ENCODE measurements at places on chromosomes 6 and 20.

DNA sequence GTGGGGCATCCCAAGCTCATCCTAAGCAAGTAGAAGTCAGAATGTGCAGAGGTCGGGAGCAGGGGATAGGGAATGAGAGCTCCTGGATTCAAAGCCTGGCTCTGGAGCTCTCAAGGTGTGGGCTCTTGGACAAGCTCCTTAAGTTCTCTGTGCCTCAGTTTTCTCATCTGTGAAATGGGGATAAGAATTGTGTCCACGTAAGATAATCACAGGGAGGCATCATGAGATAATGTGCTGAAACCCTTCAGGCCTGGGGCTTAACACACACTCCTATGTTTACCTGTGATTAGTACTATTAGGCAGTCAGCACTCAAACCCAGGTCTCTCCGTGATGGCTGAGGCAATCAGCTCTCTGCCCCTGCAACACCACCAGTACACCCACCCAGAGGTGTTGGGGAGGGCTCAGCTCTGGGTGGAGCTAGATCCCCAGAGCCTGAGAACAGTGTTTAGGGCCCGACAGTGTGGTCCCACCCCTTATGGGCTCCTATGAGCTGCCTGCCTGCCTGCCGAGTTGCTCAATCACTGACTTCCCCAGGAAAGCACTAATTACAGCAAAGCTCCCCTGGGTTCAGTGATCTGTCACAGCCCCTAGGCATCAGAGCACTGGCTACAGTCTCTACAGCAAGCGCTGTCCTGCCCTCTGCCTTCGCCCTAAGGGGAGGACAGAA is 6.3 kb upstream of the SIRPA start:
- peak; percentile 18 for DNase-seq

GRCh38 chr6:82066991-82067411 is 180.5 kb downstream of the IBTK start:
- peak; percentile 36 for DNase-seq

GRCh38 chr6:143038833-143039232 is 21.9 kb upstream of the AIG1 start:
- no peak for DNase-seq

- no peak for DNase-seq
These were observed 842.0 kb upstream of the FLRT3 start for GRCh38 chr20:15179381-15179780.

- DNase-seq = no peak
These were observed 67.9 kb downstream of the BANF2 start for GRCh38 chr20:17767624-17768023.

DNA sequence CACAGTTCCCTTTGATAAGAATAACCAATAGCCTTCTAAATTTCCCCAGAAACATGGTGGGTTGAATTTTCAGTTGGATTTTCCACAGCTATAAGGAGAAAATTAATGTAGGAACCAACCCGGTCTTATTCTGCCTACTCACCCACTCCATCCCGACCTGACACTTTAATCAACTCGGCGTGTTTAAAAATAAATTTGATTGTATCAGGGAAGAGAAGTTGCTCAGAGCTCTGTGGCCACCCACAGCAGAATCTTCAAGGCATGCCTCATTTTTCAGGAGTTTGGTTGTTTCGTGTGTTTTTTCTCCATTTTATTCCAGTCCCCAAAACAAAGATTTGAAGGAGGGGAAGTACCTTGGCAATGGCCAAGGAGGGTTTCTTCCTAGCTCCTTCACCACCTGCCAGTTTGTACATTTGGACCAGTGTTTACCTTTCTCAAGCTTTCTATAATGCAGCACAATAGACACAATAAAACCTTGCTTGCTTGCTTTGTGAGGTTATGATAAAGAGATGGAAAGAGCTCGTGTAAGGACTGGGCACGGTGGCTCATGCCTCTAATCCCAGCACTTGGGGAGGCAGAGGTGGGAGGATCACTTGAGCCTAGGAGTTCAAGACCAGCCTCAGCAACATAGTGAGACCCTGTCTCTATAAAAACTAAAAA is 297.2 kb upstream of the JARID2 start:
- DNase-seq = no peak

- peak; percentile 34 for DNase-seq
These were observed 116.0 kb upstream of the CITED2 start for GRCh38 chr6:139490482-139490881.

DNA sequence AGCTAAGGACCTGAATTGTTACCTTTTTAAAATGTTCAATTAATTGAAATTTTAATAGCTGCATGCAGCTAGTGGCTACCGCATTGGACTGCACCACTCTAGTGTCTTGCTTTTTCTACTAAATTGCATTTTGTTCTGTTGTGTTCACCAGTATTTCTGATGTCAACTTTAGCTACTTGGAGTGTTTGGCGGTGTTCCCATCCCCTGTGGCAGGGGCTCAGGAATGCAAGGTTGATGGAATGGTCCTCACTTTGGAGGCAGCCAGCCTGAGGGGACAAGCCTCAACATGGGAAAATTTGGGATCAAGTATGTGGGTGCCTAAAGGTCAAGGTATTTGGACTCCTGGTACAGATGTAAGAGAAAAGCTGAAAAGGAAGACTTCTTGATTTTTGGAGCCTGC is 230.1 kb upstream of the PRND start:
- no peak for DNase-seq

- no peak for DNase-seq
These were observed 22.2 kb upstream of the SERPINB1 start for GRCh38 chr6:2863901-2864300.

GRCh38 chr6:100479179-100480035 is 14.7 kb upstream of the SIM1 start:
- DNase-seq = peak; percentile 42

- no peak for DNase-seq
These were observed 11.3 kb downstream of the MYLK2 start for GRCh38 chr20:31830406-31830981.
